ENCODE measurements at places on chromosomes 13 and 19.

DNA sequence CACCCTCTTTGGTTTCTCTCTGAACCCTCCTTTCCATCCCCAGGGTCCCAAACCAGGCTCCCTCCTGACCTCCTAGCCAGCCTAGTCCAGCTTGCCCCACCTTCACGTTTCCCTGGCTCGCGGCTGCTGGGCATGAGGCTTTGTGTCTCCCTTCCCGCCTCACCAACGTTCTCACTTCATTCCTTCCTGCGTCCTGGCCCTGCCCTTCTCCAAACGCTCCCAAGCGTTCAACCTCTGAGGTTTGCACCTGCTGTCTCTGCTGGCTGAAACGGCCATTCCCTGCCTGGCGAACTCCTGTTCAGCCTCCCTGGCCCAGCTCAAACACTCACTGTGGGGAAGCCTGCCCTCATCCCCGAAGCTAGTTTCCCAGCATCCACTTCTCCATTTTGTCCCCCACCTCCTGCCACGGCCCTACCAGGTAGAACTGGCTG is 12.4 kb downstream of the EPS8L1 start:
- DNase-seq, result no peak

DNA sequence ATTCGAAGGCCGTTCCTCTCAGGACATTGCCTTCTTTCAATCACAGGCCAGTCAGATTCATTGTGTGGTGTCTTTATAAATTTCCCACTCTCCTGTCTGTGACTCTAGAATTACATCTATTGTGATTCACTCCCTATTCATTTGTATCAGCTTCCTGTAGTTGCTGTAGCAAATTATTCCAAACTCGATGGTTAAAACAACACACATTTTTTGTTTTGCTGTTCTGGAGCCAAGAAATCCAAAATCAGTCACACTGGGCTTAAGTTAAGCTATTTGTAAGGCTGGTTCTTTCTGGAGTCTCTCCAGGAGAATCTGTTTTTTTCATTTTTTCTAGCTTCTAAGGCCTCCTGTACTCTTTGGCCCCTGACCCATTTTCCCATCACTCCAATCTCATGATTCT is 1487.0 kb upstream of the SLC10A2 start:
- DNase-seq, result no peak

DNA sequence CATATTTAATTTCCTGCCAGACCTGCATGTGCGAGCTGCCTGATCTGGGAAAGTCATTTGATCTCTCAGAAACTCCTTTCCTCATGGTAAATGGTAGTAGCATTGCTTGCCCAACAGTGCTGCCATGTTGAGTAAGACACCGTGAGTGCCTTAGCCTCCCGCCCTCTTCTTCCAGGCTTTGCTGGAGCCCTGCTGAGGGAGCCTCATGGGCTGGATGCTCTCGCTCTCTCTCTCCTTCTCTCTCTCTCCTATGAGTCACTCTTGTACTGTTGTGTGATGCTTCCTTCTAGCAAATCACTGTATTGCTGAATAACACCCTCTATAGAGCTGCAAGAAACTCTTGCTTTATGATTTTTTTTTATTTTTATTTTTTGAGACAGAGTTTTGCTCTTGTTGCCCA is 365.5 kb downstream of the UQCRFS1 start:
- no peak for DNase-seq

DNA sequence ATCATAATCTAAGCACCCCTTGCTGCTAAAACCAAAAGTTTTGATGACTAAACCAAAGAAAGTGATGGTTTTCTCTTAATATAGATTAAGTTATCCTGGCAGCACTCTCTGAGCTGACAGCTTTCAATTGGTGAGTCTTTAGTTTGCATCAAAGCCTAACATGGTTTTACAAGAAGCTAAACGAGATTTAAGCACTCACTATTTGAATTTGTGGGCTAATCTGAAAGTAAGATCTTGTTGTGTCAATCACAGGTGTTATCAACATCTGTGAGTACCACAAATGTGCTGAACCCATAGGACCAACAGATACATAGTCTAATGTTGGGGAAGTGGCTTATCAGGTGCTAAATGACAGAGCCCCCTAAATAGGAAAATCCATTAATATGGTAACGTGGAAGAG is 223.9 kb downstream of the LHFPL6 start:
- no peak for DNase-seq

DNA sequence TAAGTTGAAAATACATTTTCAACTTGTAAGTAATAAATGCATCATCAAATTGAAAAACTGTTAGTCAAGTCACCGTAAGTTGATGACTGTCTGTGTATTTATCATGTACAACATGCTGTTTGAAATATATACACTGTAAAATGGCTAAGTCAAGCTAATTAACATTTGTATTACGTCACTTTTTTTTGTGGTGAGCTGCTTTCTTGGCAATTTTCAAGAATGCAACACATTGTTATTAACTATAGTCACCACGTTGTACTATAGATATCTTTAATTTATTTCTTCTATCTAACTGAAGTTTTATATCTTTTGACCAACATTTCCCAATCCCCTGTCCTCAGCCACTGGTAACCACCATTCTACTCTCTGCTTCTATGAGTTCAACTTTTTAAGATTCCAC is 57.0 kb downstream of the RBM26 start:
- DNase-seq, result no peak

GRCh38 chr13:95003019-95003813 is 290.9 kb upstream of the SOX21 start:
- DNase-seq, result no peak

DNA sequence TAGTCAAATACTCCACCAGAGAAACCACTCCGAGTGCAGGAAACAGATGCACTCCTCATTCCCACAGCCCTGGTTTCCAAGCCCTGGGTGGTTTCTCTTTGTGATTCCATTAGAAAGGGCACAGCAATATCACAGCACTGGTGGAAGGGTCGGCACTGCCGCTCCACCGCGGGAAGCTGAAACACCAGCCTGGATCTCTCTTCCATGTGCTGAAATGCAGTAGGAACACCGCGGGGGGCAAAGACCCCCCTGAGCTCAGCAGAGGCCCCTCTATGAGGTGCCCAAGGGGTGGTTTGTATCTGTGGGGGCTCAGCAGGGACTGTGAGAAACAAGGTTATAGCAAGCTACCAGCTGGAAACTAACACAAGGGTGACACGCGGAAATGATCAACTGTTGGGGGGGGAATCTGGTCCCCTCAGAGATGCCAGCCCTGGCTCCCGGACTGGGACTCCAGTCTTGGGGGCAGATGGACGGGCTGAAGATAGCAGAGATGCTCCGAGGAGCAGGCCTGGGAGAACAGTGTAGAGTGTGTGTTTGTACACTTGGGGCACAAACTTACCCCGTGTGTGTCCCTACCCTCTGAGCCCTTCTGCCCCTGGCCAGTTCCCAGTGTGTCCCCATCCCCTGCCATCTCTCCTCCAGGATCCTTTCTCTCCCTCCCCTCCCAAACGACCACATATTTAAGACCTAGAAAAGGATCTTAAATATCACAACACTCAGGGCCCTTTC is 1.8 kb downstream of the ZFR2 start:
- DNase-seq, result no peak

DNA sequence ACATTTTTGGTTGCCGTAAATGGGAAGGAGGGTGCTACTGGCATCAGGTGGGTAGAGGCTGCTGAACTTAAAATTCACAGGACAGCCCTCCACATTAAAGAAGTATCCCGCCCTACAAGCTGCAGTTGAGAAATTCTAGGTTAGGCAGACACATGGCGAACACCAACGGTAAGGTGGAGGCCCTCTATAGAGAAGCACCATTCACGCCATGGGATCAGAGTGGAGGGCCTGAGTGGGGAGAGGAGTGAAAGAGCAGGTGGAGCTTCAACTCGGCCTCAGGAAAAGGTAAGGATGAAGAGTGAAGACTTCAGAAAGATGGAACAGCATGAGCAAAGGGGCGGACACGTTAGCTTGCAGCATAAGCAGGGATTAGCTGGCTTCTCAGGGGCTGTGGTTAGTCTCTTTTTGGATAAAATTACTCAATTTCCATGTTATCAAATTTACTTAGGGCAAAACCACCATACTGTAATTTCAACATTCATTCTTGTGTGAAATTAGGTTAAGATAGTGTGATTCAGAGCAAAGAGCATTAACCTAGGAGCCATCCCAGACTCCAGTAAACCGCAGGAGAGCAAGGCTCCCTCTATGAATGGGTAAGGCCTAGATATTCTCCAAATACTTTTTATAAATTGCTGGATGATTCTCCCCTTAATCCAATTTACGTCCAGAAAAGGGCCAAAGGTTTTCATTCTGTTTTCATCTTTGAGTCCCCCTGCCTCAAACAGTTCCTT is 1.2 kb downstream of the EEF1AKMT1 start:
- DNase-seq, result no peak

DNA sequence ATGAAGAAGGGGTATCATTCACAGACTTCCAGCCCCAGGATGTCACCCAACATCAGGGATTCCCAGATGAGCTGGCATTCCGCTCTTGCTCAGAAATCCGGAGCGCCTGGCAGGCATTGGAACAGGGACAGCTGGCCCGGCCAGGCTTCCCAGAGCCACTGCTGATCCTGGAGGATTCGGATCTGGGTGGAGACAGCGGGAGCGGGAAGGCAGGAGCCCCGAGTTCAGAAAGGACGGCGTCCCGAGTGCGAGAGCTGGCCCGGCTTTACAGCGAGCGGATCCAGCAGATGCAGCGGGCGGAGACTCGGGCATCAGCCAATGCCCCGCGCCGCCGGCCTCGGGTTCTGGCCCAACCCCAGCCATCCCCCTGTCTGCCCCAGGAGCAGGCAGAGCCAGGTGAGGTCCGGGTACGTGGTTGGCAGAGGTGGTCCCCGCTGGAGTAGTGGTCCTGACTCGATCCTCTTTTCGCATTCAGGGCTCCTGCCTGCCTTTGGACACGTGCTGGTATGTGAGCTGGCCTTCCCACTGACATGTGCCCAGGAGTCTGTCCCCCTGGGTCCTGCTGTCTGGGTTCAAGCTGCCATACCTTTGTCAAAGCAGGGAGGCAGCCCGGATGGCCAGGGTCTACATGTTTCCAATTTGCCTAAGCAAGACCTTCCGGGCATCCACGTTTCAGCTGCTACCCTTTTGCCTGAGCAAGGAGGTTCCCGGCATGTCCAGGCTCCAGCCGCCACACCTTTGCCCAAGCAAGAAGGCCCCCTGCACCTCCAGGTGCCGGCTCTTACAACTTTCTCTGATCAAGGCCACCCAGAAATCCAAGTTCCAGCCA is 11.0 kb downstream of the PLEKHG2 start:
- DNase-seq, result no peak
